Stimulated activated CD4-positive, alpha-beta T cell treated with anti-CD3 and anti-CD28 coated beads, Interleukin-12 subunit alpha, Interleukin-12 subunit beta, amount 100 ng/mL, for 4 hours (primary cell): ENCODE measurements at places on chromosomes 11 and 22.

GRCh38 chr22:38240734-38241252 lies 32.0 kb downstream of the TMEM184B start:
- DNase-seq: no peak

DNA sequence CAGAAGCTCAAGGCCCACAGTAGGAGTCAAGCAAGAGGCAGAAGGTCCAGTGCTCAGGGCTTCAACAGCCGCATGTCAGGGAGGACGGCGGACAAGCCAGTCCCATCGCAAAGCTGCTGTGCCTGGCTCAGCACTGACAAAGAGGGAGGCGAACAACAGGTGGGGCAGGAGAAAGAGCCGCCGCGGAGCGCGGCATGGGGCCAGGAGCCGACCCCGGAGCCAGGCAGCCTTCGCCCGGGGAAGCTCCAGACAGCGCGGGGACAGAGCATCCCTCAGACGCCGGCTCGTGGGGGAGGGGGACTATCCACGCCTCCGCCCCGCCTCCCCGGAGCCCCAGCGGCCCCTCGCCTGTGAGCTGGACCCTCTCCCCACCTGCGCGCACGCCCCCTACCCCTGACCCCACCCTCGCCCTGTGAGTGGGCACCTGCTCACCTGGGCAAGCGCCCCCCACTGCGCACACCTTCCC lies 369 bp downstream of the DHCR7 start:
- peak; percentile 45 for DNase-seq

DNA sequence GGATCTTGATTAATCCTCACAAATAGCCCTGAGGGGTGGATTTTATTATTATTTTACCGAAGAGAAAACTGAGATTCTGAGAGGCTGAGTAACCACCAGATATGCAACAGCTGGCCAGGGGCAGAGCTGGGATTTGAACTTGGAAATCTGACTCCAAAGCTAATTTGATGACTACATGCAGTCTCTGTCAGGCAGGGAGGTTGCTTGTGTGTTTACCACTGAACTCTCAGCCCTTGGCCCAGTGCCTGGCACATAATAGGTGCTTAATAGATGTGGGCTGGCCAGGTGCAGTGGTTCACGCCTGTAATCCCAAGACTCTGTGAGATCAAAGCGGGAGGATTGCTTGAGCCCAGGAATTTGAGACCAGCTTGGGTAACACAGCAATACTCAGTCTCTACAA lies 121.7 kb upstream of the CRYBB3 start:
- DNase-seq: no peak

DNA sequence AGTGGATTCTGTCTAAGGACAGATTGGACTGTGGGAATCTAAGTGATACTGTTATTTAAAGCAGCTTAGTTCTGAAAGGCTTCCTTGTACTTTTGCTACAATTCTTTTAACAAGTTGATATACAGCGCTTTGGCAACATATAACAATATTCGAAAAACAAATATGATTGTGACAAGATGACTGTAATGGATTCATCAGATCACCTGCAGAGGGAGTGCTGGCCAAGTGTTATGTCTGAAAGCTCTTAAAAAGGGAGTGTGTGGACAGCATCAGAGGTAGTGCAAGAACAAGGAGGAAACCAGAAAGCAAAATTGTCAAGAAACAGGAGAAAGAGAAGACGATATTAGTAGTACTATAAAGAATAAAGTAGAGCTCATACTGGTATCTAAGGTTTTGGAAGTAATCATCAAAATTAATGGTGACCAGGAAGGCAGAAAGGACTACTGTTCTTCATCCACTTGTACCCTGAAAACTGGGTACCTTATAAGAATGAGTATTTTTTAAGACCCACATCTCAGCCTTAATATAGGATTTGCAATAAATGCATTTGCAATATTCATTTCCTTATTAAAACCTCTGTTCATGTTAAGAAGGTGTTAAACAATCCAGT lies 1112.0 kb upstream of the CCDC90B start:
- DNase-seq: no peak

- no peak for DNase-seq
Observed at GRCh38 chr22:18028817-18029527, 4.6 kb upstream of the MICAL3 start.
